Activated CD8-positive, alpha-beta memory T cell treated with anti-CD3 and anti-CD28 coated beads for 4 hours (primary cell): ENCODE measurements at places on chromosomes 5 and 9.
A peak's percentile ranks its signal among the peaks of the same experiment; 100 is the strongest.

- no peak for DNase-seq
These were observed 17.5 kb upstream of the OR13C9 start for GRCh38 chr9:104635456-104635855.

GRCh38 chr9:73167614-73168013 is 15.9 kb downstream of the ANXA1 start:
- DNase-seq, result no peak

DNA sequence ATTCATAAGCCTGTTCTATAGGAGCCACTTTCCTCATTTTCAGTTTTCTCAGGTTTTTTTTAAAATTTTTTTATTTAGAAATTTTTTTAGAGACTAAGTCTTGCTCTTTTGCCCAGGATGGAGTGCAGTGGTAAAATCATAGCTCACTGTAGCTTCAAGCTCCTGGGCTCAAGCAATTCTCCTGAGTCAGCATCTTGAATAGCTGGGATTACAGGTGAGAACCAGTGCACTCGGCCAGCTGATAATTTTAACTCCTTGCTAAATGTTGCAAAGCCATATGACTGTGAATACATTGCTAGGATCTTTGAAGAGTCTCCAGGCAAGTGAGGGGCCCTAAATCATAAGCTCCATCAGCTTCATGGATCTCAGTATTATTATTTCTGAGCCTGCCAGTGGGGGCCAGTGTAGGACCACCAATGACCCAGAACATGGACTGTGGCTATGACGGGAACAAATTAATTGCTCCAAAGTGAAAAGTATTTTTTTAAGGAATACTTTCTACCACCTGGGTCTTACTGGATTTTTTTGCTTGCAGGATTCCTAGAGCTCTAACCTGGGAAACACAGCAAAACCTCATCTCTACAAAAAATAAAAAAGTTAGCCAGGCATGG is 5.7 kb upstream of the GAPVD1 start:
- DNase-seq, result no peak

DNA sequence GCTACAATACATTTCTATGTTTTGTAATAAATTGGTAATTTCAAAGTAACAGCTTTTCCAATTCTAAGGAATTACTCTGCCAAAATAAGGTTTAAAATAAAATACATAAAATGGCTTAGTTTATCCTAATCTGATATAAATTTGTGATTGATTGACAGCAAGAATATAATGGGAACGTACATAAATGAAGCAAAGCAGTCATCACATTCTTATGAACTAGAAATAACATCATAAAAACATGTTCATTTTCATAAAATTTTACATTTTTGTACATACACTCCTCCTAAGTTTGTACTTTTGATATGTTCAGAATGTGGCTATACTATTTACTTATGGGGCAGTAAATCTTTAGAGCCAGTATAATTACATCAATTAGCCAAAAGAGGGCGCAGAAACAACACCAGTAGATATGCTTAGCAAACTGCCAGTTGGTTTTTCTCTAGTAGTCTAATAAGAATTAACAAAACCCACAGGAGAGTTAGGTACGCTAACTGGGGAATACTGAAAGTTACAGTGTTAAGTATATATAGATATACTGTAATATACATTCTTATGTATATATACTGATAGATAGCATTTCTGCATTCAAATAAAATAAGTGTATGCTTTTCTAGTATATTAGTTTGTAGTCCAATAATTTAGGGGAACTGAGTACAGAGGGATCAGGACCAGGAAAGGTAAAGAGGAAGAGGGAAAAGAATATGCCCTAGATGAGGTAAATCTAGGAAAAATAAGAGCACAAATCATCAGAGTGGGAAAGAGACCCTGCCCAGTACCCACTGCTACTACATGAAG is 76.8 kb downstream of the ZDHHC21 start:
- DNase-seq, result no peak

- DNase-seq, result no peak
These were observed 342.2 kb upstream of the ZNF608 start for GRCh38 chr5:125088522-125089105.

DNA sequence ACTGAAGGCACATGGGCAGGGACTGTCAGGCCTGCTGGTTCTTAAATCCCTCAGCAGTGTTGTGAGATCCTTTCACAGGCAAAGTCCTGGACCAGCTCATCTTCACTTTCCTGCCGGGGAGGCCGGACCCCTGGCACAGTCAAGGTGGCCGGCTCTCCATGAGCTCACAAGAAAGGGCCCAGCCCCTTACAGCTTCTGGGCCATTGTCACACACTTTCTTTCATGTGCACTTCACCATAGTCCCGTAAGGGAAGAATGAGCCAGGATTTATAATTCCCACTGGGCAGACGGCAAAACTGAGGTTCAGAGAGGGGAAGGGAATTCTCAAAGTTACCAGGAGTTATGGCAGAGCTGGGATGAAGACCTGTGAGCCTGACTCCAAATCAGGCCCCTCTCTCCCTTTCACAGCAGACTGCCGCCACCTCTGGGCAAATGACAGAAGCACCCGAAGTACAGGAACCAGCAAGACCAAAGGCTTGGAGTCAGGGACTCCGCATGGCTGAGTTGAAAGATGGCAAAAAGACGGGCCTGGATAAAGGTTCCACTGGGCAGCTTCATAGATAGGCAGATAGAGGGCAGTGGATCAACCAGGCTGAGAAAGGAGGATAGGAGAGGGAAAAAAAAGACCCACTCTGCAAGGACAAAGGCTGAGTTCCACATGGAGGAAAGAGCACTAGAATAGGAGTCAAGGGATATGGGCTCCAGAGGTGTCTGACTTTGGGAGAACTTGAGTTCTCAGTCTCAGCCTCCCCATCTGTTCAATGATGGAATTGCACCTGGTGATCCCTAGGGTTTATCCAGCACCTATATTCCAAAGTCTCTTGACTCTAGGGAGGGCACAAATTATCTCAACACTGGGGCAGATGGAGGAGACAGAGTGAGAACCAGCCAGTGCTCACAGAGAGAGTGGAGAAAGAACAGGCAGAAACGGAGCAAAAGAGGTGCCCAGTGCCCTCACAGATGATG is 128.7 kb downstream of the PAX5 start:
- no peak for DNase-seq

DNA sequence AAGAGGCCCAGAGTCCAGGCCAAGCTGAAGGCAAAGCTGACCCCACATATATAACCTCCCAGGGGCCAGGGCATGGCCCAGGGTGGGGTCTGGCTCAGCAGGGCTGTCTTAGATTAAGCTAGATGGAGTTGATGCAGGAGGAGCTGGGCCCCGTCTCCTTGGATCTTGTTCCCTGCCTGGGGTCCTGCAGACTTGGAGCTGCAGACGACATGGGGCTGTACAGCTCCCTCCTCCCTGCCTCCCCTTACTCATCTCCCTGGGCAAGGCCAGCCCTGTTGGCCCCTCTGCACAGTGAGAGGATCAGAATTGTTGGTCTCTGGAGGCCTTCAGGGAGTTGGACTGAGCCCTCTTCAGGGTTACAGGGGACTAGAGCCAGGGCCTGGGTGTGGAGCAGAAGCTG is 134.9 kb downstream of the RGS3 start:
- no peak for DNase-seq

DNA sequence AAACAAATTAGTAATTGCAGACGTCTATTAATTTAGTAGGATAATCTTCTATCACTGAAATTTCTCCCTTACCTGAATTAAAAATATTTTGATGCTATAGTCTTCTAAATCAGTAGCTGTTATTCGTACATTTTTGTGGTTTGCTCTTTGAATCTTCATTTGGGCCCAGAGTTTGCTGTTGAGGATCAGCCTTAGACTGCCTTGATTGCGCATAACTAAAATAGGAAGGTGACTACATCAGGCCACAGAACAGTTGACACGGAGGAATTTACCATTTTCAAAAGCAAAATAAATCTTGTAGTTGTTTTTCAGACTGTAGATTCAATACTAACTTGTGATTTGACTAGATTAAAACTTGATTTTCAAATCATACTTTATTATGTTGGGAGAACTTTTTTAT is 11.8 kb upstream of the NADK2 start:
- DNase-seq, result no peak

- DNase-seq, result no peak
These were observed 2.1 kb upstream of the TRAF1 start for GRCh38 chr9:120928483-120929228.

DNA sequence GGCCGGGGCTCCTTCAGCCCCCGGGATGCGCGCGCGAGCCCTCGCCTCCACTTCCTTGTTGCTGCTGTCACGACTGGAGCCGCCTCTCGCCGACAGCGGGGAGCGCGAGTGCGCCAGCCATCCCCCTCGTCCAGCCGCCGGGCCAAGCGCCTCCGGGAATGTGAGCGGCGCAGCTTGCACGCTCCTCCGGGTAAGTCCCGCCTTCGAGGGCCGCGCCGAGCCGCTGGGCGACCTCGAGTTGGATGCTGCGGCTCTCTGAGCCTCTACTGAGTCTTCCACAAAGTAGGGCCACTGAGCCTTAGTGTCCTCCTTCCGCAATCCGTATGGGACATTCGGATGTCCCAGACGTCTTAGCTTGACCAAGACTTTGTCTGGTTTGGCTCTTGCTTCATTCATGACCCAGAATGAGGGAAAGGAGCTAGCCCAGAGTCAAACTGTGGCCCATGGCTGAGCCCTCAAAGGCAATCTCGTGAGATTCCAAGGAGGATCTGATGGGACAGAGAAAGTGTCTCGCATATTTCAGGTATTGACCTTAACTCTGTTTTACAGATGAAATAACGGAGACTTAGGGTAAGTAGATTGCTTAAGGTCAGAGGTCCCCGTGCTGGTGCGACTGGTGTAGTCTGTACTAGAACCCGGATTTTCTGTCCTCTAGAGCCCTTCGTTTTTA is 586 bp downstream of the HMGXB3 start:
- no peak for DNase-seq

GRCh38 chr5:179623906-179624741 is 653 bp upstream of the HNRNPH1 start:
- DNase-seq, result peak; percentile 19

DNA sequence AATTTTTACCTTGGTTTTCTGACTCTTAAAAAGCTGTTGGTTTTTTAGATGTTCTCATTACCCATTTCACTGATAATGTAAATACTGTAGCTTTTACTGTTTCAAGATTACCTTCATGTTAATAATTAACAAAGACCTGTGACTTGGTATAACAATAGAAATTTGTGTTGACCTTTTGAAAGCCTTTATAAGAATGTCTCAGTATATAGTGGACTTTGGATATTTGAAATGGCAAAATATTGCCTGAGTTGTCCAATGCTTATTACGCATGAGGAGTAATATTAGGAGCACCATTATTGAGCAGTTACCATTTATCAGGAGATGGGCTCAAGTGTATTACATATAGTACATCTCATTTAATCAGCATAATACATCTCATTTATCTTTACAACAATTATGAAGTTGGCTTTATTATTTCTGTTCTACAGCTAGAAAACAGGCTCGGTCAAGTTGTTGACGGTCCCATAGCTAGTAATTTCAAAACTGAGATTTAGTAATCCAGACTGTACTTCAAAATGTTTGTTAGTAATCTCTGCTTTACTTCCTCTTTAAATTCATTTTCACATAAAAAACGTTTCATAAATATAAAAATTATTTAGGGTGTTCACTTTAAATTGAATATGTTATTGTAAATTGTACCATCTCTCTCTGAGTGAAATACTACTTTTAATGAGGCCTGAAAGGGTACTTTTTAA is 50.7 kb upstream of the FKTN start:
- DNase-seq, result no peak

- no peak for DNase-seq
These were observed 113.9 kb downstream of the WNK2 start for GRCh38 chr9:93297659-93298497.

- DNase-seq, result no peak
These were observed 612 bp upstream of the ATG10 start for GRCh38 chr5:81971111-81971711.

- no peak for DNase-seq
These were observed 1.8 kb downstream of the SQSTM1 start for GRCh38 chr5:179822444-179822990.

DNA sequence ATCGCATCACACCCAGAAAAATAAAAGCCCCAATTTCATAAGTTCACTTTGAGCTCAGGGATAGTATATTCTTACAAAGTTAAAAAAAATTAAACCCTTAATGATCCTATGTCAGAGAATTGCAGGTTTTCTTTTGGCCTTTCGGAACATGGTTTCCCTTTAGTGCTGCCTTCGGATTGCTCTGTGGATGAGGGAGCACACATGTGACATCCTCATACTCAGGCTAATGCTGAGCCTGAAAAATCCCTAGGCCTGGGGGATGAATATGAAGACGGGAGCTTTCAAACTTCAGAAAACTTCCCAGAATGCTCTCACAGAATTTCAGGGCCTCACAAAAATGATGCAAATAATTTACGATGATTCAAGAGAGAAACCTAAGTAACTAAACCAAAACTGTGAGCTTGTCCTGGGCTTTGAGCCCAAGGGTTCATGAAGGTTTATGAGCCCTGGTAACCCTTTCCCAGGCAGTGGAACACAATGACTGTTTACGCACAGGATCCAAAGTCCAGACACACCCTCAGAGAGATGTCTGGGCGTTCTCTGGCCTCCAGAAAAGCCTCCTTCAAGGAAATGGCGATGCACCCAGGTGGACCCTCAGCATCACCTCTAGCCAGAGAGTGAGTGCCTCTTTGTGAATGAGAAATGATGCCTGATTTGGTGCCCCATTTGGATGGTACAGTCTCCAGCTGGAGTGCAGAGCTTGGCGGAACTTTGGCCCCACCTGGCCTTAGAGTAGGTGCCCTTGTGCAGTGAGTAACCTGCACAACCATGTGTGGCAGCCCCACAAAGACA is 145.4 kb downstream of the ENTREP1 start:
- DNase-seq, result no peak

- peak; percentile 65 for DNase-seq
These were observed at the start of gene RETREG1 for GRCh38 chr5:16616536-16617273. Gene RETREG1 (minus strand): TSS chr5:16616997. CDS start chr5:16616971, 26 bp downstream.

DNA sequence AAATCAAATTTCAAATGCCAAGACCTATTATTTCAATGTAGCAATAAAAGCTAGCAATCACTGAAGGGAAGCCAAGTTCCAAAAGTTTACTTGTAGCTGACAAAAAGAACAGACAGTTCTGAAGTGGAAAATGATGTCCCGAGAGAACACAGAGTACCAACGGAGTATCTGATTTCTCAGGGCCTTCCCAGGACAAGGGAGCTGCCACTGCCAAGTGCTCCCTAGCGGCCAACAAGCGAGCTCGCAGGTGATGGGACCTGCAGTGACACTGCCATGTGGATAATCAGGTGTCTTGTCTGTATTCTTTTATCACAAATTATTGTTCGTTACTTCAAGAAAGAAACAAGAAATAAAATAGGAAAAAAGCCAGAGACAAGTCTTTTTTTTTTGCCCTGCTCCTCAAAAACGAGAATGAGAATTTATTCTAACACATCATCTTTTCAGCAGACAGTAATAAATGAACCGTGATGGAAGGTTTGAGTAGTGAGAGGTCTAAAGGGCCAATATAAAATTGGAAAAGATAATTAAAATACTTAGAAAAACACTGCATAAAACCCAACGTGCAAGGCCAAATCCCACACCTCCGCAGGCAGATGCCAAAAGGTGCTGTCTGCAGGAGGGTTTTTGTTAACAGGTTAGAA is 159.4 kb downstream of the MYO10 start:
- no peak for DNase-seq

- no peak for DNase-seq
These were observed 24.4 kb downstream of the BHMT start for GRCh38 chr5:79135790-79136553.
